ENCODE measurements at places on chromosomes 3 and 15.

GRCh38 chr3:126025862-126026261 is 56.9 kb downstream of the ROPN1B start:
- no peak for DNase-seq

- no peak for DNase-seq
These were observed 30.9 kb downstream of the CDC25A start for GRCh38 chr3:48157202-48157840.

DNA sequence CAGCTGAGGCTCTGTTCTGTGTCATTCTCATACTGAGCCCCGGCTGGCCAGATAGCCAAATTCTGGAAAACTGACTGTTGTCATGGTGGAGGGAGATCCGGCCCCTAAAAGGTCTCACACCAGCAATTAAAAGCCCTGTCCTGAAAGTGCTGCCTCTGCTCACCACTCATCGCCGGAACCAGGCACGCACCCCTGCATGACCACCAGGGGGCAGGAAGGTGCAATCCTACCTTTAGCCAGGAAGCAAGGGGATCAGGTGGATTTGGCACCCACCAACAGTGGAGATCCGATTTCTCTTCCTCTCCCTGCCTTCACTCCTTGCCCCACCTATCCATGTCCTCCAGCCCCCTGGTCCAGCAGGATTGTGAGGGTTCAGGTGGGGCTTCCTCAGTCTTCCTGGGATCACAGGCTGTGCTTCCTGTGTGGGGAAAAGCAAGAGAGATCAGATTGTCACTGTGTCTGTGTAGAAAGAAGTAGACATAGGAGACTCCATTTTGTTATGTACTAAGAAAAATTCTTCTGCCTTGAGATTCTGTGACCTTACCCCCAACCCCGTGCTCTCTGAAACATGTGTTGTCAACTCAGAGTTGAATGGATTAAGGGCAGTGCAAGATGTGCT is 16.1 kb upstream of the CACNA2D2 start:
- DNase-seq, result peak; percentile 75

GRCh38 chr3:78906245-78906644 is 861.6 kb downstream of the ROBO1 start:
- DNase-seq, result no peak

DNA sequence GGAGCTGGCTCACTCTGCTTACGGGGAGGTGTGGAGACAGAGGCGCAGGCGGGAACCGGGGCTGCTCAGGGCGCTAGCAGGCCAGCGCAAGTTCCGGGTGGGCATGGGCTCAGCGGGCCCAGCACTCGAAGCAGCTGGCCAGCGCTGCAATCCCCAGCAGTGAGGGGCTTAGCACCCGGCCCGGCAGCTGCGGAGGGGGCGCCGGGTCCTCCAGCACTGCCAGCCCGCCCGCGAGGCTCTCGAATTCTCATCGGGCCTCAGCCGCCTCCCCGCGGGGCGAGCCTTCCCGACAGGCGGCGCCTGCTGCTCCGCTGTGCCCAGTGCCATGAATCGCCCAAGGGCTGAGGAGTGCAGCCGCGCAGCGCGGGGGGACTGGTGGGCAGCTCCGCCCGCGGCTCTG is 78.6 kb upstream of the MITF start:
- no peak for DNase-seq

- DNase-seq, result no peak
These were observed 74.5 kb upstream of the LARS2 start for GRCh38 chr3:45313743-45314403.

DNA sequence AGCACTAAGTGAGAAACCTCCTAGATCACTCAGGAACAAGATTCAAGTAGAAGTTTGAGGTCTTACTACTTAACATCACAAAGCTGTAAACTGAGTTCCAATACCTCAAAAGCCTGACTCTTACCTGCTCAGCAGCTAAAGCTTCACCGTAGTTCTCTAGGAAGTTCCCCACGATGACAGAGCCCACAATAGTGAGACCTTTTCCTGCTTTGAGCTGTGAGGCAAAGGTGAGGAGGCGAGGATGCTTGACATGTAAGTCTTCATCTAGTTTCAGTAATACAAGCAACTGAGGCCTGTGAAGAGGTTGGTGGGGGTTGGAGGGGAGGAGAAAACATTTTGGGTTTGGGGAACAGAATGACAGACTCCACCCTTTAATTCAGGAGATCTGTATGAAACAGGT is 15.7 kb downstream of the EMC4 start:
- no peak for DNase-seq

GRCh38 chr3:99504258-99504657 is 134.1 kb upstream of the COL8A1 start:
- DNase-seq, result no peak

- DNase-seq, result no peak
These were observed 116.5 kb upstream of the SLC2A2 start for GRCh38 chr3:171142985-171143384.

- DNase-seq, result no peak
These were observed 5.5 kb downstream of the AP3S2 start for GRCh38 chr15:89888214-89888804.

GRCh38 chr15:64004587-64004986 is 41.7 kb downstream of the DAPK2 start:
- no peak for DNase-seq

- no peak for DNase-seq
These were observed 1.7 kb upstream of the GPR87 start for GRCh38 chr3:151318313-151318712.

GRCh38 chr15:61032600-61033286 is 196.4 kb downstream of the RORA start:
- DNase-seq, result no peak

- DNase-seq, result no peak
These were observed 38.4 kb upstream of the CGNL1 start for GRCh38 chr15:57337868-57338411.

DNA sequence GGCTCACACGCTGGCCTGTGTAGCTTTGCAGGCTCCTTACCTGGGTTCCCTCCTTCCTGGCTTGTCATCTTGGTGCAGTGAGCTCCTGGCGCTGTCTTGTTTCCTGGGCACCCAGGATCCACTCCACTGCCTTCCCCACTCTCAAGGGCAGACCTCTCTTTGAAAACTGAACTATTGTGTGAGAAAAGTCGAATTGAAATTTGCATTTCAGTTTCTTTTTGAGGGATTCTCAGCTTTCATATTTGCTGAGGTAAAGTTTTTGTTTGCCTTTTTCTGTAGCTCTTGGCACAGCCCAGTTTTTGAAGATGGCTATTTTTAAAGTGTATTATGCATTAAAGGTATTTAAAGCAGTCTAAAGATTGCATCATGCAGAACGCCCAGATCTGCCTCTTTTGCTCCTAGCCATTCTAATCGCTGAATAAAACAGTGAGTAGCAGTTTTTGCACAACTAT is 70.1 kb downstream of the CCK start:
- no peak for DNase-seq

DNA sequence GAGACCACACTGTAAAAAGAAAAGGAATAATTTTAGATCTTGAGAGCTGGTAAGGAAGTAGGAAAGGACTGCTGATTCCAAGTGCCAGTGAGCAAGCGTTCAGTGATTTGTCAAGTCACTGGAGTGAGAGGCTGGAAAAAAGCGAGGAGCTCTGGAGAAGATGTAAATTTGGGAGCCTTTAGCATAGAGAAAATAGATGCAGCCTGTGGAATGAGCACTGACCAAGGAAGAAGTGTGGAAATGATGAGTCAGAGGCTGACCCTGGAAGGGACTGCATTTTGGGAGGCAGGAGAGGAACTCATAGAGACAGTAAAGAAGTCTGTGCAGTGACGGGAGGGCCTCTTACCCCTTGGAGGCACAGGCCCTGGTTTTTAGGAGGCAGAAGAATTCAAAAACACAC is 17.1 kb upstream of the ABTB1 start:
- no peak for DNase-seq

DNA sequence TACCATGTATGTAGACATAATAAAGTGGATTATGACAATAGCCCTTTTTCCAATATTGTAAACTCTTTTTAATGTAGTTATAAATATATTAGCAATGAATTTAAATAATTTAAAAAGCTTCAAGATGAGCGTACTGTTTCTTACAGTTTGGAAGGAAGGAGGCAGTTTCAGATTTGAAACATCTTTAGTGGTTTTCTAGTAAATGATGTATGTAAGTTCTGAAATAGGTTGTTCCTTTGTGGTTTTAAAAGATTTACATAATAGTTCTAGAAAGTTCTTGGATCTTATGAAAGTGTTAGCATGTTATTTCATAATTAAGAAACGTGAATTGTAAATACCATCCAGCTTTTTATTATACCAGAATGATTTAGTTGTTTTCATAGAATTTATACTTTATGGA is 16.0 kb downstream of the DNAJC19 start:
- no peak for DNase-seq

- DNase-seq, result no peak
These were observed 33.7 kb downstream of the ZBTB20 start for GRCh38 chr3:115113367-115113766.

DNA sequence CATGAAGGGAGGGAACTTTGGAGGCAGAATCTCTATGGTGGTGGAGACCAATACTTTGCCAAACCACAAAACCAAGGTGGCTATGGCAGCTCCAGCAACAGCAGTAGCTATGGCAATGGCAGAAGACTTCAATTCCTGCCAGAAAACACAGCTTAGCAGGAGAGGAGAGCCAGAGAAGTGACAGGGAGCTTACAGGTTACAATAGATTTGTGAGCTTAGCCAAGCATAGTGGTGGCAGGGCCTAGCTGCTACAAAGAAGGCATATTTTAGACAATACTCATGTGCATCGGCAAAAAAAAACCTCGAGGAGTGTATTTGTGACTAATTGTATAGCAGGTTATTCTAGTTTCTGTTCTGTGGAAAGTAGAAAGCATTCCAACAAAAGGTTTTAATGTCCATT is 6.4 kb upstream of the CSTA start:
- DNase-seq, result no peak

DNA sequence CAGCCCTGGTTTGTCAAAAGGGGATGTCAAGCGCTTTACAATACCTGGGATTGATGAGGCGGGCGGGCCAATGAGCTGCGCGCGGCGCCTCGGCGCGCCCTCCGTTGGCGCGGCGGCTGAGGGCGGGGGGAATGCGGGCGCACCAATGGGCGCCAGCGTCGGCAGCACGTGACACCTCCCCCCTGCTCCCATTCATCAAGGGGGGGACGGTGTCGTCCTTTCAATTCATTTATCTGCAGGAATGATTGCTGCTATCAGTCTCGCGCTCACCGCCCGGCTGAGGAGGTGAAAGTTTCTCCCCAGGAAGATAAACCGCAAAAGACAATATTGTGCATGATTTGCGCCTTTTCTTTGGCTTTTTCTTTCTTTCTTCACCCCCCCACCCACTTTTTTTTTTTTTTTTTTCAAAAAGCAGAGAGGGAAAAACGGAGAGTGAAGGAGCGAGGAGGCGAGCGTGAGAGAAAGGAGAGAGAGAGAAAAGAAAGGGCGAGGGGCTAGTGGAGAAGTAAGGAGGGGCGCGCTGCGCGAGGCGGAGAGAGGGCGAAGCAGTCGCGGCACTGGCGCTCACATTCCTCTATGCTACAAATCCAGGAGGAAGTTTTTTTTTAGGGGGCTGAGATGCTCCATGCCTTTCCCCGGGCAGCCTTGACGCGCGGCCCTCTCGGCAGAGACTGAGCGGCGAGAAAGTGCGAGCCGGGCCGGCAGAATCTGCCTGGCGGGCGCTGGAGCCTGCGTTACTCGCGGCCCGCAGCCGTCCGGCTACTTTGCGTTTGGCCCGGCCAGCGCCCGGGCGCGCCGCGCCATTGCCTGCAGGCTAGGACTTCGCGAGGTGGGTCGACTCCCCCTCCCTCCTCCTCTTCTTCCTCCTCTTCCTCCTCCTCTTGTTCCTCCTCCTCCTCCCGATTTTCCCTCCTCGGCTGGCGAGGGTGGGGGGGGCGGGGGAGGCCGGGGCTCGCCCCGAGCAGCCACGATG is at the start of gene ZIC1:
ZIC1 (plus strand) TSS at position 223 of the 973 bp plus-strand sequence; CDS start at position 971, 748 bp downstream.
- peak; percentile 93 for DNase-seq

- no peak for DNase-seq
These were observed 242.3 kb upstream of the ROBO1 start for GRCh38 chr3:80010021-80010571.

DNA sequence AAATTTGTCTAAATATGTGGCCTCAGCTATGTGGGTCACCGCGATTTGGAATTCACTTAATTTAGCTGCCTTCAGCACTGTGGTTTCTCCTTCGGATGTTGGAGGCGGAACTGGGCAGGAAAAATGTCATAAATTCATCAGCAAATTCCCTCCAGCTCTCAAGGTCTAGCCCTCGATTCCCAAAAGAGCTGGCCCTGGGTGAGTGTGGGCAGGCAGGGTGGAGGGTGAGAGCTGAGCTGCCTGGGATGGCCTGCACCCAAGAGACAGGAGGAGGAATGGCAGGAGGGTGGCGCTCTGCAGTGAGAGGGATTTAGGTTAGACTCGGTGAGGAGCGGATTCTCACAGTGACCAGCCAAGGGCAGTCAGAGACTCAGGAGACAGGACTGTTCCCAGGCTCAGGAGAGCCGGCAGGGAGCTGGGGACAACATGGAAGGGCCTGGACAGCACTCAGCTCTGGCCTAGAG is 57.1 kb downstream of the FEM1B start:
- no peak for DNase-seq

DNA sequence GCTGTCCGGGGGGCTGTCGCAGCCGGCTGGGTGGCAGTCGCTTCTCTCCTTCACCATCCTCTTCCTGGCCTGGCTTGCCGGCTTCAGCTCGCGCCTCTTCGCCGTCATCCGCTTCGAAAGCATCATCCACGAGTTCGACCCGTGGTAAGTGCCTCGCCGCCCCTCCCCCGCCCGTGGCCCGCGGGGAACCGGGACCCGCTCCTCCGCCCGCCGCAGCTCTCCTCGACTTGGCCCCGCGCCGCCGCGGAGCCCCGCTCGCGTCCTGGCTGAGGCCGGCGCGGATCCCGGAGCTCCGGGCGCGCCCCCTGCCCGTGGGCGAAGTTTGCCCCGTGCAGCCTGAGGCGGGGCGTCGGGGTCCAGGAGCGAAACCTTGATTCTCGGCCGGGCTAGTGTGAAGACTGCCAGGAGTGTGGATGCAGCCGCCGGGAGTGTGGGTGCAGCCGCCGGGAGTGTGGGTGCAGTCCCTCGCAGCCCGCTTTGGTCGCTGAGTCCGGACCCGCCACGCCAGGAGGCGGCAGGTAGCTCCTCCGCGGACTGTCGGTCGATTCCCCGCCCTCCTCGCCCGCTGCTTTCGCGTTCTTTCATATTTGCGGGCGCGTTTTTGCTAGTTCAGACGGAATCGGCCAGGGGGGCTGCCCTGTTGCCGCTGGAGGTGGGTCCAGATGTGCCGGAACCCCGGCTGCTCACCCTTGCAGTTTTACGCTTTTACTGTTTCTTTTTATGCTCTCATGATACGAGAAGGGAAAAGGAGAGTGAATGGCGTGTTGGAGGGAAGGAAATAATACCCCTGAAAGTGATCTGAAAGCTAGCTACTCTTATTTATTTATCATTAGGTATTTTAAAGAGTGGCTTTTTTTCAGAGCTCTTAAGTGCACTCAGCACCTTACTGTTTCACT is 692 bp downstream of the STT3B start:
- peak; percentile 81 for DNase-seq

GRCh38 chr15:25180606-25181292 is 226.0 kb downstream of the SNRPN start:
- DNase-seq, result no peak
